ENCODE measurements at places on chromosomes 4 and X. TPM values are rescaled to one million over a fixed set of nuclear protein-coding genes. Genes with fewer than 3 reads are reported as not detected.

The MAGEA2B gene
- total RNA-seq = not detected

- no peaks in the 10 kb centered on the region for H3K4me1 ChIP-seq
- no peak overlapping the region for H3K27ac ChIP-seq
- no peak for DNase-seq
- no peaks in the 10 kb centered on the region for H3K27me3 ChIP-seq
- H3K36me3 ChIP-seq = no peaks in the 10 kb centered on the region
These were observed 692.4 kb downstream of the NLGN4X start for GRCh38 chrX:5536261-5536660.

The GYPB gene
- not detected for total RNA-seq

The HSFX3 gene
- not detected for total RNA-seq

The CT45A1 gene
- not detected for total RNA-seq

DNA sequence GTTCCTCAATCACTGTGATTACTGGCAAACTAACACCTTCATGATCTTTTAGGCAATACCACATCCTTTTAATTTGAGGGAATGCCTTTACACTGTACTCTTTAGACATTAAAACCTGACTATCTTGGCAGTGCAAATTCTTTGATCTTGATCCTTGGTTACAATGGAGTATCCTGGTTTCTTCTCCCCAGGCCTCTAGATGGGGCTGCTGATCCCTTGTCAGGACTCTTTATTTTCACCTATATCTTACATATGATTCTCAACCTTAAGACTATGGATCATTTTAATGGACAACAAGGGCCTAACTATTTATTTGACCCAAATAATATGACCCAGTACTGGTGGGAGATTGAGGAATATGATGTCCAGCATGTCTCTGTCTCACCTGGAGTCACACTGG, 1005.5 kb upstream of the INTU start:
- DNase-seq = no peak
- no peaks in the 10 kb centered on the region for H3K27me3 ChIP-seq
- no peaks in the 10 kb centered on the region for H3K4me1 ChIP-seq
- H3K27ac ChIP-seq = no peak overlapping the region
- no peaks in the 10 kb centered on the region for H3K36me3 ChIP-seq
